Activated CD8-positive, alpha-beta memory T cell treated with anti-CD3 and anti-CD28 coated beads for 4 hours (primary cell): ENCODE measurements at places on chromosomes 7 and 10.

- no peak for DNase-seq
Measured at GRCh38 chr10:45375716-45376231, 1.8 kb downstream of the ALOX5 start.

GRCh38 chr7:99465421-99465768 is 572 bp downstream of the ATP5MF start:
- no peak for DNase-seq

GRCh38 chr7:139750459-139751095 is 27.2 kb downstream of the HIPK2 start:
- DNase-seq: no peak

- no peak for DNase-seq
Measured at GRCh38 chr10:6738112-6738768, 158.2 kb upstream of the PRKCQ start.

DNA sequence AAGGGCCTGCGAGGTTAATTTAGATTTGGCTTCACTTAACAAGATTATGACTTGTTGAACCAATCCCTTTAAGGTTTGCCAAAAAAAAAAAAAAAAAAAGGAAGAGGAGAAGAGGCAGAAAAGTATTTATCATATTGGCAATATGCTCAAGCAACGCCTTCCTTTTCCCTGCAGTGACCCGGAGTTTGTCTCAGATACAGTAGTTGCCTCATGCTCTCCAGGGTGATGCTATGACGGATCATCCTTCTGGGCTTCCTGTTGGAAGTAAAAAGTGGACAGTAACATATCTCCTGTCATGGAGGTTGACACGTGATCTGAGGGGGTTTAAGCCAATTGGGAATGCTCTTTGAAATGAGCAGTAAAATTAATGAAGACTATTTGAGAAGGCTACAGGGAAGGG is 117.3 kb downstream of the BMPER start:
- DNase-seq: no peak

DNA sequence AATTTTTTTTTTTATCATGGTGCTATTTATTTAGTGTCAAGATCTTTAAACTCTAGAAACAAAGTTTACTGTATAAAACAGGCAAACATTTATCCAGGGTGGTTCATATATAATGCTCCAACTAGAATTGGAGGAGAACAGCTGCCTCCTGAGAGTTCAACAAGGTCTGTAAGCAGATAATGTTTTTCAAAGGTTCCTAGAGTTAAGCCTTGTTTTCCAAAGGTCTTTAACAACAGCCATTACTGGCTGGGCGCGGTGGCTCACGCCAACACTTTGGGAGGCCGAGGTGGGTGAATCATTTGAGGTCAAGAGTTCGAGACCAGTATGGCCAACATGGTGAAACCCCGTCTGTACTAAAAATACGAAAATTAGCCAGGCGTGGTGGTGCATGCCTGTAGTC is 316.7 kb downstream of the CCDC3 start:
- DNase-seq: no peak

DNA sequence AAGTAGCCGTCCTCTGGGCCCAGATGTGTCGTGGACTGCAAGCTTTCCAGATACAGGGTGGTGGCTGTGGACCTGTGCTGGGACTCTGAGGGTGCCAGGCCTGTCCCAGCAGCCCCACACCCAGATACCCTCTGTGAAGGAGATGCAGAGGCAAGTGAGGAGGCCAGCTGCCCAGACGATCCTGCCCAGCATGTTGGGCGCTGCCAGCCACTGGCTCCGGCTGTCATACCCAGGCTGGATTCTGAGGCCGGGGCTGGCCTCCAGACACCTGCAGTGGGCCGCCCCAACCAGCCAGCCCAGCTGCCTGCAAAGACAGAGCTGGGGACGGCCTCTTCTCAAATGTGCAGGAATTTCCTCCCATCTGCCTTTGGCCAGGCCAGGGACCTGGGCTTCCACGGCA is 39.1 kb upstream of the EBF3 start:
- no peak for DNase-seq

- no peak for DNase-seq
Measured at GRCh38 chr7:1137517-1138167, 22.4 kb downstream of the ZFAND2A start.

DNA sequence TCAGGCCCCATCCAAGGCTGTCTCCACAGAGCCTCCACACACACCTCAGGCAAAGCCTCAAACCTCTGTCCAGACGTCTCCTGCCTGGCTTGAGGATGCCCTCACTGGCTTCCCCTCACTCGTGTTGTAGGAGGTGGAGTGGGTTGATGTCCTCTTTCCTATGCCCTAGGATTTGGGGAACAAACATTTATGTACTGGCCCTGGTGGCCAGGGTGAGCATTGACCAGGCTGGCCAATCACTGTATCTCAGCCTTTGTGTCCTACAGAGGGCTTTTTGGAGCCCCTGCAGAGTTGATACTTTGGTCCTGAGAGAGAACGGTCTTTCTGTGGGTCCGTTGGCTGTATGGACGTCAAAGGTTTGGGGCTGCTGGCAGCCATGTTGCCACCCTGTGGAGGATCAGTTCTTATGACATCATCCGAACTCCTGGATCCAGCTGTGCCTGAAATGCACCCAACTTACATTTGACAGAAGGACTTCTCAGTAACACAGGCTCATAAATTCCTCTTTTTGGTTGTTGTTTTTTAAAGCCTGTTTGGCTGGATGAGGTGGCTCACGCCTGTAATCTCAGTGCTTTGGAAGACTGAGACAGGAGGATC is 2.3 kb upstream of the GRID2IP start:
- DNase-seq: no peak

- DNase-seq: no peak
Measured at GRCh38 chr10:31071232-31072005, 39.8 kb upstream of the ZNF438 start.
